Liver (tissue), 10 donors: ENCODE measurements at places on chromosomes 4 and X.
A peak's percentile ranks its signal among the peaks of the same experiment; 100 is the strongest.

- no peaks in the 10 kb centered on the region for H3K27me3 ChIP-seq
- H3K27ac ChIP-seq: no peak overlapping the region
- H3K4me1 ChIP-seq: no peaks in the 10 kb centered on the region
- no peak for DNase-seq
Observed at GRCh38 chr4:80926891-80927290, 103.6 kb upstream of the BMP3 start.

GRCh38 chrX:24646745-24647182 is 383 bp downstream of the PCYT1B start:
- no peaks in the 10 kb centered on the region for H3K36me3 ChIP-seq
- H3K27ac ChIP-seq: no peak overlapping the region
- no peak for DNase-seq
- peaks cover 3% of the 10 kb centered on the region for H3K4me1 ChIP-seq

DNA sequence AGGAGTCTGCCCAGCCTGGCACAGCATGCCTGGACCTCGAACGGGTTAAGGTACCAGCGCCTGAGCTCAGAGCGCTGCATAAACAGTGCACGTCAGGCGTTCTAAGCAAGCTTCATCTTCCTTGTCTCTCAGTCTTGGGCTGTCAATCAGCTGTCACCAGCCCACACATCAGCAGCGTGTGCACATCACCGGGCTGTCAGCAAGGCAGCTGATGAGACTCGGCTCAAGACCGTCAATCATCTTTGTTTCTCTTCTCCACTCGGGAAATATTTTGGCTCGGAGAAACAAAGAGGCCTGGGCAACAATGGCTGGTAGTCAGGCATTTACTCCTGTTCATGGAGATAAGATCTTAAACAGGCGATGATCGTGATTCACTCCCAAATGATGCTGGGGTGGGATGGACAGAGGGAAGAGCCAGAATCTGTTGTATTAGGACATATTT is 141.3 kb downstream of the LDB2 start:
- no peaks in the 10 kb centered on the region for H3K4me1 ChIP-seq
- no peak overlapping the region for H3K27ac ChIP-seq
- DNase-seq: no peak
- no peaks in the 10 kb centered on the region for H3K27me3 ChIP-seq

- no peak overlapping the region for H3K27ac ChIP-seq
- no peaks in the 10 kb centered on the region for H3K4me1 ChIP-seq
- H3K27me3 ChIP-seq: no peaks in the 10 kb centered on the region
- DNase-seq: no peak
- H3K36me3 ChIP-seq: no peaks in the 10 kb centered on the region
Observed at GRCh38 chr4:102629673-102630072, 128.5 kb downstream of the NFKB1 start.

DNA sequence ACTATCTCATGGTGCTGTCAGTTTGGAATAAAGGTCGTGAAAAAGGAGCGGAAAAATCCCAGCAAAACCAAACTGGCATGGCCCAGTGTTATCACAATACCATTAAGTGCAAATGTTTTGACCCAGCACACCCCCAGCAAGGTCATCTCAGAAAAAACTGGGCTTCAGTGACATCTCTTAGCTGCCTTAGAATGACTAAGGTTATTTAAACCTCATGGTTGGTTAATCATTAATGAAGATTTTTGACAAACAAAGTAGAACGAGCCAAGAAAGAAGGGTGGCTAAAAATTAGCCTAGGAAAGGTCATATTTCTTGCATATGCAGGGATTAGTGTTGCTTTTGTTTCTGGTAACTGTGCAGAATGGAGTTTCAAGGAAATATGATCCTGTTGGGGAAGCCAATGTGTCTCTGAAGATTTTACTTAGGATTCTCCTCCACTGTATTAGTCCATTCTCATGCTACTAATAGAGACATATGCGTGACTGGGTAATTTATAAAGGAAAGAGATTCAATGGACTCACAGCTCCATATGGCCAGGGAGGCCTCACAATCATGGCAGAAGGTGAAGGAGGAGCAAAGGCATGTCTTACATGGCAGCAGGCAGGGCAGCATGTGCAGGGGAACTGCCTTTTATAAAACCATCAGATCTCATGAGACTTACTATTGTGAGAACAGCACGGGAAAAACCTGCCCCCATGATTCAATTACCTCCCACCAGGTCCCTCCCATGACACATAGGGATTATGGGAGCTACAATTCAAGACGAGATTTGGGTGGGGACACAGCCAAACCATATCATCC is 83.5 kb downstream of the CHRNA9 start:
- no peak overlapping the region for H3K4me3 ChIP-seq
- H3K4me1 ChIP-seq: peaks cover 37% of the 10 kb centered on the region
- peak overlapping the region; percentile 90 for H3K27ac ChIP-seq
- no peak for DNase-seq
- no peaks in the 10 kb centered on the region for H3K27me3 ChIP-seq
- peaks cover 13% of the 10 kb centered on the region for H3K36me3 ChIP-seq

- no peaks in the 10 kb centered on the region for H3K27me3 ChIP-seq
- no peak overlapping the region for H3K27ac ChIP-seq
- no peaks in the 10 kb centered on the region for H3K36me3 ChIP-seq
- DNase-seq: no peak
Observed at GRCh38 chr4:165464813-165465381, 86.1 kb downstream of the CPE start.

- H3K36me3 ChIP-seq: no peaks in the 10 kb centered on the region
- no peak overlapping the region for H3K4me3 ChIP-seq
- H3K4me1 ChIP-seq: no peaks in the 10 kb centered on the region
Observed at GRCh38 chrX:123801901-123802300, 58.0 kb upstream of the XIAP start.

DNA sequence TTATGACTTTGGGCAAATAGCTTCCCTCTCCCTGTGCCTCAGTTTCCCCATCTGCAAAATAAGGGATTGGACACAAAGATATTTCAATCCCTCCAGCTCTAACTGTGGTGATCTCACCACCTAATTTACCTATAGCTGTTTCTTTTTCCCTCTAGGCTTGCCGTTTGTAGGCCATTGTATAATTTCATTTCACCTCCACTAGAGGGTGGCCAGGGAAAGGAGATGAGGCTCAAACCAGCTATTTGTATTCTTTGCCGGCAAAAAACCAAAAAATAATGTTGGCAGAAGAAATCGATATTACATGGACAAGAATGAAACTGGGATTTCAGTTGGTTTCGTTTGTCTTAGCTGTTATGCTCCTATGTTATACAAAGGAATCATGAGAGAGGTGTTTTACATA is 36.1 kb upstream of the DOCK11 start:
- no peak overlapping the region for H3K27ac ChIP-seq
- no peaks in the 10 kb centered on the region for H3K27me3 ChIP-seq
- DNase-seq: no peak
- H3K4me3 ChIP-seq: no peak overlapping the region

DNA sequence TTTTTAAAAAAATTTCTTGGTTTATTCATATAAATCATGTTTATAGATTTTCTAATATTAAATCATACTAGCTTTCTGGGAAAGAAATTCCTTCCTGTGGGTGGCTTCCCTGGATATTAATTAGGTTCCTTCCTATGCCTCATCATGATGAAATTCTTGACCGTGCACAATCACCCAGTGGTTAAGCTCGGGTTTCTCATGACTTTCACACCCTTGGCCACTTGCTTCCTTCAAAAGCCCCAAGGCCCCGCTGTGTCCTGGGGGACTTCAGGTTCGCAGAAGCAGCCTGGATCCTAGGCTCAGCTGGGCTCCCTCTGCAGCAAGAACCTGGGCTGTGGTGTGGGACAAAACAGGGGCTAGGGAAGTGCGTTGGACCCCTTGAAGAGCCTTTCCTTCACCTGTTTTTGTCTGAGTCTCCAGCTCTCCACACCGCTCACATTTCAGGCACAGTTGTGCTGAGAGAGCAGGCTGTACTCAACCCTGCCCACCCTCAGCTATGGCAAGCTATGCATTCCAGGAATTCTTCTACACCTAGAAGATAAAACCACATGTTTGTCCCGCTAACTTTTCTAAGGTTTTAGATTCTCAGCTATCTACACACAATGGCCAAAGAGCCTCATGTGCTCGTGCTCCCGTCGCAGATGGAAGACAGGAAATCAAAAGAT is 48.9 kb upstream of the TMSB15B start:
- H3K27ac ChIP-seq: no peak overlapping the region
- no peak for DNase-seq
- no peaks in the 10 kb centered on the region for H3K4me1 ChIP-seq
- no peaks in the 10 kb centered on the region for H3K27me3 ChIP-seq
- H3K4me3 ChIP-seq: no peak overlapping the region

- no peak overlapping the region for H3K27ac ChIP-seq
- H3K4me1 ChIP-seq: no peaks in the 10 kb centered on the region
- DNase-seq: no peak
Observed at GRCh38 chrX:139554991-139555675, 24.6 kb downstream of the F9 start.

DNA sequence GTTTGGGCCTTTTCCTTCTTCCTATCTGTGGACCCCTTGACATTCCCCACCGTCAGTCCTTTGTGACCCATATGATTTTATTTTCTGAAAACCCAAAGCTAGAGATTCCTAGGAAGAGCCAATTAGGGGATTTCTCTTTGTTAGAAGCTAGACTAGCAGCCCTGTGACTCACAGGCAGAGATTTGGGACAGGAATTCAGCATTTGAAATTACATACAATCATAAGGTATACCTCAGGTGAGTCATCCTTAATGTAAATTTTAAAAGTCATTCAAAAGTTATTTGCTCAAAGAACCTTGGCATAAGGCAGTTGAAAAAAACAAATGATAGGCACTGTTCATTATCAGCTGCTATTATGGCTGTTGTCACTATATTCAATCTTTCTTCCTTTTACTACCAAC is 40.6 kb downstream of the USP26 start:
- H3K4me3 ChIP-seq: no peak overlapping the region
- H3K4me1 ChIP-seq: no peaks in the 10 kb centered on the region
- no peaks in the 10 kb centered on the region for H3K36me3 ChIP-seq
- H3K27me3 ChIP-seq: no peaks in the 10 kb centered on the region
- no peak for DNase-seq

- DNase-seq: no peak
- no peak overlapping the region for H3K4me3 ChIP-seq
- no peaks in the 10 kb centered on the region for H3K36me3 ChIP-seq
- H3K27me3 ChIP-seq: peaks cover 3% of the 10 kb centered on the region
- no peaks in the 10 kb centered on the region for H3K4me1 ChIP-seq
- H3K27ac ChIP-seq: no peak overlapping the region
Observed at GRCh38 chrX:147072747-147073146, 258.2 kb upstream of the CXorf51A start.

- no peak overlapping the region for H3K27ac ChIP-seq
- DNase-seq: no peak
- no peak overlapping the region for H3K4me3 ChIP-seq
- no peaks in the 10 kb centered on the region for H3K27me3 ChIP-seq
- H3K36me3 ChIP-seq: no peaks in the 10 kb centered on the region
Observed at GRCh38 chr4:124118061-124118460, 594.5 kb downstream of the ANKRD50 start.

GRCh38 chr4:17173300-17173699 is 274.9 kb upstream of the LDB2 start:
- H3K27me3 ChIP-seq: peaks cover 3% of the 10 kb centered on the region
- no peaks in the 10 kb centered on the region for H3K4me1 ChIP-seq
- H3K36me3 ChIP-seq: no peaks in the 10 kb centered on the region
- no peak for DNase-seq
- no peak overlapping the region for H3K27ac ChIP-seq
